ENCODE measurements at places on chromosomes 1 and 21. TPM values are rescaled to one million over a fixed set of nuclear protein-coding genes. Genes with fewer than 3 reads are reported as not detected.

DNA sequence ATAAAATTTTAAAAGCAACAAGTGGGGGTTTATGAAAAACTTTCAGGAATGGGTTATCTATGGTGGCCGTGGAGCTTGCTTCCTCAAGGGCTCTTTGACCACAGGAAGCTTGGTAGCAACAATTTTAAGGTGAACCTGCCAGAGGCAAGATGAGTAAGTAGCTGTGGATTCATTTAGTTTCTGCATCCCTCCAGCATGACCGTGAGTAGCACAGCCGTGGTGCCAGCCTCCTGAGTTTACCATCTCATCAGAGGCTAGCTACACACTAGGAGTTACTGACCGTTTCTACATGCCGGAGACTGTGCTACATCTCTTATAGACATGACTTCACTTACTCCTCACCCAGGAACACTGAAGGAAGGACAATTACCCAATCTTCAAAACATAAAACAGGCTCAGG lies 30.1 kb upstream of the PLEKHG5 start:
- no peak for DNase-seq

DNA sequence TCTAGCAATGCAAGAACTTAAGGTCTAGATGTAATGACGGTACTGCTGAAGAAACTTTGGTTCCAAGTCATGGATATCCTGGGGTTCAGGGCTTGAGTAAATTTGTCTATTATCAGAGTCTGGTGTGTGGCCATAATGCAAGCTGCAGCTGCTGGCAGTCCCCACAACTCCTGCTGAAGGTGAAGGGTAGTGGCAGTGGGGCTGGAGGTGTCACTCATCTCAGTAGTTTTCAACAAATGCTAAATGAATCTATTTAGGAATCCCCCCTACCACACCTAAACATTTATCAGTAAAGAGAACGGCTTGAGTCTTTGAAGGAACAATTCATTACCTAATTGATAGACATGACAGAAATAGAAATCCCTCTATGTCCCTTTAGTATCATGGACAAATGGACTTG lies 99.2 kb upstream of the GNG4 start:
- no peak for DNase-seq

The ESRRG gene
- 46.2 TPM for polyA plus RNA-seq

GRCh38 chr21:28908351-28908750 lies 84.3 kb downstream of the LTN1 start:
- no peak for DNase-seq

The AVPR1B gene
- polyA plus RNA-seq = 0.85 TPM

DNA sequence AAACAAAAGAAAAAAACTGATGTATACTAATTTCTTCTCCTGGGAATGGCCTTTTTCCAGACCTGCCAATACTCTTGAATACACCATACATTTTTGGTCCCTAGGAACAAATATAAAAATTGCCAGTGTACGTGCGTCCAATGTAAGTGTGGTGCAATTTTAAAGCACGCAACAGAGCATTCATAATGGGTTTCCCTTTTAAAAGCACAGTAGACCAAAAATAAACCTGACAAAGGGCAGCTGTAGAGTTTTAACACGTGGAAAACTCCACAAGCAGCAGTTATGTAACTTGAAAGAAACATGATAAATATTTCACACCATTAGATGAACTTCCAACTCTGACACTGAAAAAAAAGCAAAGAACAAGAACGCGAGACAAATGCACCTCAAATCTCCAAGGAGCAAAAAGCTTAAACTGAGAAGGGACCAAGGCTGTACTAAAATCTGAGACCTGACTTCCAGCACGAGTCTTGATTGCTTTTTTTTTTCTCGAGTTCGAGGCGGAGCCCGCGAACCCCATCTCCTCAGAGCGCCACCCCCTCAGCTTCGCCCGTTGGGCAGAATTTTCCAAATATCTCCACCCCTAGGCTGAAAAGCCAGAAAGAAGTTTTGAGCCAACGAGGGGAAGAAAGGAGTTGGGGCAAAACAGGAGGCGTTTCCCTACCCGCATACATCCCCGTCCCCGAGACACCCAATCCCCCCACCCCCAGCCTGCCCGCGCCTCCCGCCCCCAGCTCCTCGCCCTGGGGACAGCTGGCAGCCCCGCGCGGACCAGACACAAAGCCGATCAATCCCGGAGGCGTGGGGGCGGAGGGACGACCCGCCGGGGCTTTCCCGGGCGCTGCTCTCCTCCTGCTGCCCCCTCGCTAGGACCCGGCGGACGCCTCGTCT lies at the start of gene JAM2:
TSS of gene JAM2 (plus strand) at position 599 of the 891 bp plus-strand sequence. CDS start 564 bp downstream, outside the sequence.
- peak; percentile 36 for DNase-seq

The CD34 gene
- polyA plus RNA-seq = 79.5 TPM

The PIK3R3 gene
- polyA plus RNA-seq = 28.7 TPM

The FOXO6 gene
- polyA plus RNA-seq = 3.2 TPM

- DNase-seq = no peak
Observed at GRCh38 chr1:157040802-157041201, 4.7 kb downstream of the ARHGEF11 start.

The TCHHL1 gene
- polyA plus RNA-seq = not detected

DNA sequence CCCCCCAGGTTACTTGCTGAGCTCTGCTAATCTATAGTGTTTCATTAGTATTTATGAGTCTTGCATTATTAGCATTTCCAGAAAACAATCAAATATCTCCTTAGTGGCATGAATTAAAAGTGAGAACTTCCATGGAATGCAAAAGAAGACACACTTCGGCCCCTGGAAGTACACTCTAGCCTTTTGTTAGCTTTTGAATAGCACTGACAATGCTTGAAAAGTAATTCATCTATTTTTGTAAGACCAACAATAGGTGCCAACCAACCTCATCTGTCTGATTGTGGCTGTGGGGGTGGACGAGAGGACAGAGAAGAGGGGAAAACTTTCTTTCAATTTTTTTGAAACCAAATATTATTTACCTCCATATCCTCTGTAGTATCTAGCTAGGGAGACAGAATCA lies 27.8 kb downstream of the KIAA0040 start:
- DNase-seq = no peak

DNA sequence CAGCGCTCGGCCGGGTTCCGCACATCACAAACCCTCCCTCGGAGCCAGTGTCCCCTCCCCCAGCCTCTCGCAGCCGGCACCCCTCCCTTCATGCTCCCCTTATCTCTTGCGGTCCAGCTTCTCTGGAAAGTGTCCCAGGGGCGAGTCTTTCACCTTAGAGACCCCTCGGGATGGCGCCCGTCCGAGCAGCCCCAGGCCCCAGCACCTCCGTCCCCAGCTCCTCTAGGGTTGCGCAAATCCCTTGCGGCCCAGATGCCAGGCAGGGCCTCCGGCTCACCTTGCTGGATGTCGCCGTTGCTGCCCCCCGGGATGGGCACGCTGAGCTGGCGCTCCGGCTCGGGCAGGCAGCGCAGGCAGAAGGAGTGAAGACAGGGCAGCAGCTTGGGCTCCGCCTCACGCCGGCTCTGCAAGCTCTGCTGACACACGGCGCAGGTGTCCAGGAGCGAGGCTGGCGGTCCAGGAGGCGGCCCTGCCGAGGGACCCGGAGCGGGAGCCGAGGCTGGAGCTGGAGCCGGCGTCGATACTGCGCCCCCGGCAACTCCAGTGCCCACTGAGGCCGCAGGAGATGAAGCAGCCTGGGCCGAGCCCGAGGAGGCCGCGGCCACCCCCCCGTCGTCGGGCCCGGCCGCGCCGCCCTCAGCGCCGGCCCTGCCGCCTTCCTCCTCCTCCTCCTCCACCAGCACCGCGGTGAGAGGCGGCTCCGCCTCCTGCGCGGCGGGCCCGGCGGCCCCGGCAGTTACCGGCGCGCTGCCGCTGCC lies 550 bp downstream of the TRIM33 start:
- no peak for DNase-seq

The SELENBP1 gene
- polyA plus RNA-seq = 52.5 TPM

The OLIG2 gene
- polyA plus RNA-seq = not detected

DNA sequence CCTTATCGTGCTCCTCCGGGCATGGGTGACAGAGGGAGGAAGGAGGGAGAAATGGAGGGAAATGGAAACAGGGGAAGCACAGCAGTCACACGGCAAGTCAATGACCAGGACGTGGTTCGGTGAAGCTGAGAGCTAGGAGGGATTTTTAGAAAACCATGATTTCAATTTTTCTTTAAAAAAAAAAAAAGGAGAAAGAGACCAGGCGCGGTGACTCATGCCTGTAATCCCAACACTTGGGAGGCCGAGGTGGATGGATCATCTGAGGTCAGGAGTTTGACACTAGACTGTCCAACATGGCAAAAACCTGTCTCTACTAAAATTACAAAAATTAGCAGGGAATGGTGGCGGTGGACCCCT lies 776 bp upstream of the TNFRSF9 start:
- DNase-seq = no peak

GRCh38 chr1:66041654-66042053 lies 249.0 kb downstream of the PDE4B start:
- DNase-seq = no peak

DNA sequence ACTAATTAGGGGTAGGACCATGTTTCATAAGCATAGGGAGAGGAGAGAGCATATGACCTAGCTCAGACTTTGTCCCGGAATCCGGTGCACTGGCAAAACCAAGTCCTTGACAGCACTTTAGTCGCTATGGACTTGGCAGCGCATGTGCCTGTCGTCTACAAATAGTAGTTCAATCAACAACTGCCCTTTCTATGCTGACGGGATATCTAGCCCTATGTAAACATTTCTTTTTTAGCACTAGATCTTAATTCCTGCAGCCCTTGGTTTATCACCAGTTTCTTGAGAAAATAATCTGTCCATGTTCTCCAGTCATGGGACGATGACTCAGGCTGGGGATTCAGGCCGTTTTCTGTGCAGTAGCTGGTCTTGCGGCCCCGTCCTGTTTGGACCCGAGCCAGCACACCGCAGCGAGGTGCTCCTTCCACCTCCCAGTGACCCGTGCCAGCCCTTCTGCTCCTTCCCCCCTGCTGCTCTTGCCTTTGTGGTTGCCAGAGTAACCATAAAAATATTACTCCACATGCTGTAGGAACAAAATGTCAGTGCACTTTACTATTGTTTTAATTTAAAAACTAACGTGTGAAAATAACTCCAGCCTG lies 8.6 kb upstream of the MT1HL1 start:
- no peak for DNase-seq

DNA sequence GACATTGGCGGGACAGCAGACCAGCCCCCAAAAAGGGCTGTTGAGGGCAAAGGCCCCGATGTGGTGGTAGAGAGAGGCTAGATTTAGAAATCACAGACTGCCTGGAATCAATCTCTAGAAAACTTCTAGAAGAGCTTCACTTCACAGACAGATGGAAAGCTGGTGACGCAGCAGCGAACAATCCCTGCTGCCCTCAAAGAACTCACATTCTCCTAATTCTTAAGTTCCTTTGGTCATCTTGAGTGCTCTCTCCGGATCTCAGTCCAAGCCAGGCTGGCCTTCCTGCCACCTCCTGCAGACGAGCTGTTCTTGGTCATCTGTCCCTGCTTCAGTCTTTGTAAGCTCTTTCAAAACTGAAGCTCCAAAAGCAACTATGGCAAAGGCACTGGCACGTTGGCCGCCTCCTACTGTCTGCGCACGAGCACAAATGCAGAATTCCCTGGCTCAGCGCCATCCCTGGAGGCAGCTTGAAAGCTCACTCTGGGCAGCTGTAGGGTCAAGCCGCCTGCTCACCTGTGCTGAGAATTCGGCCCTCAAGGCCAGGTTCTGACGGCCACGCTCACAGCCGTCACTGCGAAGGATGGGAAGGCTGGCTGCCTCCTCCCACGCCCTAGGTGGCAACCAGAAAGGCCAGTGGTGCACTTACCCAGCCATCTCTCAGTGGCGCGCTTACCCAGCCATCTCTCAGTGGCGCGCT lies 110.6 kb downstream of the NPHP4 start:
- DNase-seq = no peak

The CLDN17 gene
- not detected for polyA plus RNA-seq

- DNase-seq = no peak
Observed at GRCh38 chr1:225253784-225254183, 174.1 kb downstream of the LBR start.

The HPCAL4 gene
- polyA plus RNA-seq = 1.7 TPM

The CADM3 gene
- 0.04 TPM for polyA plus RNA-seq

The APCS gene
- polyA plus RNA-seq = not detected

The MAGI3 gene
- polyA plus RNA-seq = 25.6 TPM

- no peak for DNase-seq
Observed at GRCh38 chr21:15383588-15383987, 318.8 kb upstream of the NRIP1 start.

- no peak for DNase-seq
Observed at GRCh38 chr1:73910466-73910865, 287.5 kb downstream of the LRRIQ3 start.

The LRP8 gene
- 6.3 TPM for polyA plus RNA-seq

- DNase-seq = no peak
Observed at GRCh38 chr1:151143986-151144385, 2.4 kb downstream of the SEMA6C start.

GRCh38 chr1:147223740-147224615 lies 1.2 kb downstream of the FMO5 start:
- no peak for DNase-seq
